ENCODE measurements at places on chromosomes 16 and 17. TPM values are rescaled to one million over a fixed set of nuclear protein-coding genes. Genes with fewer than 3 reads are reported as not detected.
A peak's percentile ranks its signal among the peaks of the same experiment; 100 is the strongest.

DNA sequence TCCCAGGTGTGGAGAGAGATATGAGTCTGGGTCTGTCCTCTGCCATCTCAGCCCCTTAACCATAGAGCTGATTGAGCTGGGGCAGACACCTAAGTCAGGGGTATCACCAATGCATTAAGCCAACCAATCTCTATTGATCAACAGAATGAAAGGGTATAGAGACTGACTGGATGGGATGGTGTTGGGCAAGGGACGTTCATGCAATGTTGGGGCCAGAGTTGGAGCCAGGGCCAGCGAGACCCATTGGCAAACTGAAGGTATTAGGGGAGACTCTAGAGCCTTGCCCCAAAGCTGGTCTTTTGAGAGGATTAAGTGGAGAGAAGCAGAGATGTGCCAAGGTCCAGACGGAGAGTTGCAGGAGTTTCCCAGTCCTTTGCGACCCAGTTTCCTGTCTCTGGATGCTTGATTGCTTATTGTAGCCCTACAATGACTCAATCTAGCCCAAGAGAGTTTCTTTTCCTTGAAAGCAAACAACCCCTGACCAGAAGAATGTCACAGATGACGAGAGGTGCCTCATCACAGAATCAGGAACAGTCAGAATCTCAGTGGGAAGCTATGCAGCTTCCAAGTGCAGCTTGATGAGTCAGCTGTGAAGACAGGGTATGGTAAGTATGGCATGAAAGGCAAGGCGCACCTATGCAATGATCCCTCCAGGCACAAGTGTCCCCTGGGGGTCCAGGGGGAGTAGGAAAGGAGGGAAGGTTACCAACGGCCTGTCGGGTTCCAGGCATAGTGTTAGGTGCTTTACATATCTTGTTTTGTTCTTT lies 137.2 kb downstream of the UTP18 start:
- DNase-seq: no peak
- H3K27ac ChIP-seq: no peak overlapping the region
- H3K4me3 ChIP-seq: no peak overlapping the region
- H3K4me1 ChIP-seq: no peaks in the 10 kb centered on the region
- no peaks in the 10 kb centered on the region for H3K36me3 ChIP-seq
- no peaks in the 10 kb centered on the region for H3K27me3 ChIP-seq

GRCh38 chr17:16954521-16954920 lies 17.4 kb downstream of the TNFRSF13B start:
- H3K36me3 ChIP-seq: no peaks in the 10 kb centered on the region
- H3K4me3 ChIP-seq: no peak overlapping the region
- no peak for DNase-seq
- no peak overlapping the region for H3K27ac ChIP-seq
- H3K27me3 ChIP-seq: peaks cover 11% of the 10 kb centered on the region
- no peaks in the 10 kb centered on the region for H3K4me1 ChIP-seq

The MYH11 gene
- 11.7 TPM for total RNA-seq

The EMP2 gene
- total RNA-seq: 66.0 TPM

DNA sequence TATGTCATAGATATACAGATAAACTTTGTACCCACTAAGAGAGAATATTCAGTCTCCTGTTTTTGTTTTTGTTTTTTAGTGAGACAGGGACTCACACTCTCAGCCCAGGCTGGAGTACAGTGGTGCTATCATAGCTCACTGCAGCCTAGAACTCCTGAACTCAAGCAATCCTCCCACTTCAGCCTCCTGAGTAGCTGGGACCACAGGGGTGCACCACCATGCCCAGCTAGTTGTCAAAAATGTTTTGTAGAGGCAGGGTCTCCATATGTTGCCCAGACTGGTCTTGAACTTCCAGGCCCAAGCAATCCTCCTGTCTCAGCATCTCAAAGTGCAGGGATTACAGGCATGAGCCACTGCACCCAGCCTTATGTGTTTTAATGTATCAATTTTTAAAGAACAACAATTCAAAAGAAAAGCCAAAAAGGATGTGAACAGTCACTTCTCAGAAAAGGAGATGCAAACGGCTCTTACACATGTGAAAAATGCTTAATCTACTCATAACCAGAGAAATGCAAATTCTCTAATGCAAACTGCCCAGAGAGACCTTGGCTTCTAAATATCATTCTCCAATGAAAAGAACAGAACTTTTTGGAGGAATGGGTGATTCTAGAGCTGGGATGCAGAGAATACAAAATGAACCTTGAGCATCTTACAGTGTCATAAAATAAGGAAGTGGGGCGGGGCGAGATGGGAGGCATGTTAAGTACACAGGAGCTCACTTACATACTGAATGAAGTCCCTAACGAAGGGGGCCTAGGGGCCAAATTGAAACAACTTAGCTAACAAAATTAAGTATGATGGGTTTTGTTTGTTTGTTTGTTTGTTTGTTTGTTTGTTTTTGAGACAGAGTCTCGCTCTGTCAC lies 7.3 kb upstream of the CMTM3 start:
- H3K27ac ChIP-seq: no peak overlapping the region
- no peaks in the 10 kb centered on the region for H3K4me1 ChIP-seq
- no peak for DNase-seq
- no peak overlapping the region for H3K4me3 ChIP-seq
- H3K27me3 ChIP-seq: no peaks in the 10 kb centered on the region

- H3K4me1 ChIP-seq: peaks cover 14% of the 10 kb centered on the region
- no peak overlapping the region for H3K27ac ChIP-seq
- no peaks in the 10 kb centered on the region for H3K36me3 ChIP-seq
- no peak overlapping the region for H3K4me3 ChIP-seq
Observed at GRCh38 chr17:4329838-4330237, 36.6 kb downstream of the UBE2G1 start.

DNA sequence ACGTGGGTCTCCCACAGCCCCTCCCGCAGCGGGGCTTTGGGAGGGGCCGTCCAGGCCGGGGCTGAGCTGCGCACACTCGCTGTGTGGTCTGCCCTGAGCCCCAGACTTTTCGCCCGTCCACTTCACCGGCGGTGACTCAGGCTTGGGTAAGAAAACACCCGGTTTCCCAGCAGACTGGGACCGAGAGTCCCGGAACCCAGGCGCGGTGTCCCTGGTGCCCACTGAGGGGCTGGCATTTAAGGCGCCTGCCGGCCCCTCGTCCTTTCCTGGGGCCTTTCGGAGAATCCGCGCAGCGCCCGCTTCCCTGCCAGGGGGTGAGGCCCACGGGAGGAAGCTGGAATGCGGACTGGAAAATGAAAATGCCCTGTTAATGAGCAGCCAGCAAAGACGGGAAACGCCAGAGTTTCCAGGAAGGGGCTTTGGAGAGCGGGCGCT lies 100.3 kb downstream of the C16orf95 start:
- H3K27ac ChIP-seq: no peak overlapping the region
- H3K4me1 ChIP-seq: no peaks in the 10 kb centered on the region
- H3K4me3 ChIP-seq: peak overlapping the region; percentile 3
- DNase-seq: no peak
- H3K36me3 ChIP-seq: no peaks in the 10 kb centered on the region

- DNase-seq: no peak
- no peaks in the 10 kb centered on the region for H3K36me3 ChIP-seq
- no peak overlapping the region for H3K4me3 ChIP-seq
- H3K27me3 ChIP-seq: no peaks in the 10 kb centered on the region
Observed at GRCh38 chr16:82263521-82264143, 93.6 kb upstream of the MPHOSPH6 start.

The SMTNL2 gene
- total RNA-seq: 1.8 TPM

GRCh38 chr17:63931981-63932561 lies at the start of gene CD79B:
Gene CD79B (minus strand): TSS chr17:63932331. CDS start chr17:63932261, 70 bp downstream.
- peak within 1 kb of the TSS; percentile 75 for H3K27ac ChIP-seq
- no peaks in the 10 kb centered on the region for H3K27me3 ChIP-seq
- H3K4me3 ChIP-seq: peak within 1 kb of the TSS; percentile 49
- H3K36me3 ChIP-seq: no peaks in the 10 kb centered on the region
- no peak for DNase-seq

The DDX28 gene
- 7.5 TPM for total RNA-seq

- peak overlapping the region; percentile 77 for H3K27ac ChIP-seq
- DNase-seq: no peak
- H3K36me3 ChIP-seq: no peaks in the 10 kb centered on the region
- peak overlapping the region; percentile 99 for H3K4me3 ChIP-seq
- peaks cover 5% of the 10 kb centered on the region for H3K4me1 ChIP-seq
- H3K27me3 ChIP-seq: no peaks in the 10 kb centered on the region
Observed at GRCh38 chr16:2428051-2428783, 1.0 kb upstream of the CCNF start.

GRCh38 chr17:9020096-9020823 lies 1.1 kb upstream of the NTN1 start:
- no peaks in the 10 kb centered on the region for H3K4me1 ChIP-seq
- H3K4me3 ChIP-seq: peak overlapping the region; percentile 79

DNA sequence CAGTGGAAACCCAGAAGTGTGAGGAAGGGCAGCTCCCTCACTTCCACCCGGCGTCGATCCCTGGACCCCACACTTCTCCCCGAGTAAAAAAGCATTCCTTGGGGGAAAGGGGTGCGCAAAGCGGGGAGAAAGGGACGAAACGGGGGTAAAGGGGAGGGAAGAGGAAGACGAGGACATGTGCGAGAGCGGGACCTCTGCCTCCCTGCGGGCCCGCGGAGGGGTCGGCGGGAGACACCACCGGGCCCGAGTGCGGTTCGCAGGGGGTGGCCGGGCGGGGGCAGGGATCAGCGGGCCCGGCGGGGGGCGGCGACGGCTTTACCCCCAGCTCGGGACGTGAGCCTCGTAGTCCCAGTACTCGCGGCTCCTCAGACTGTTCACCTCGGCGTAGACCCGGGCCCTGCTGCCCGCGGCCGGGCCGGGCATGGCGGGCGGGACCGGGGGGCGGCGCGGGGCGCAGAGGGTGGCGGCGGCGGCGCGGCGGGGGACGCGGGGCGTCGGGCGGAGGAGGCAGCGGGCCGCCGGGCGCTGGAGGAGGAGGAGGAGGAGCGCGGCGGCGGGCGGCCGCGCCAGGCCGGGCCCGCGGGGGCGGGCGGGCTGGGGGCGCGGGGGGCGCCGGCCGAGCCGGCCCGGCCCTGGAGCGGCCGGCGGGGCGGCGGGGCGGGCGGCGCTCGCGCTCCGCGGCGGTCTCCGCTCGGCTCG lies 443 bp downstream of the CSNK2A2 start:
- peaks cover 9% of the 10 kb centered on the region for H3K4me1 ChIP-seq
- no peak for DNase-seq
- H3K27ac ChIP-seq: peak overlapping the region; percentile 33
- peak overlapping the region; percentile 82 for H3K4me3 ChIP-seq

The DCAKD gene
- total RNA-seq: 76.8 TPM

The OR1F1 gene
- not detected for total RNA-seq

The GLIS2 gene
- total RNA-seq: 0.96 TPM

DNA sequence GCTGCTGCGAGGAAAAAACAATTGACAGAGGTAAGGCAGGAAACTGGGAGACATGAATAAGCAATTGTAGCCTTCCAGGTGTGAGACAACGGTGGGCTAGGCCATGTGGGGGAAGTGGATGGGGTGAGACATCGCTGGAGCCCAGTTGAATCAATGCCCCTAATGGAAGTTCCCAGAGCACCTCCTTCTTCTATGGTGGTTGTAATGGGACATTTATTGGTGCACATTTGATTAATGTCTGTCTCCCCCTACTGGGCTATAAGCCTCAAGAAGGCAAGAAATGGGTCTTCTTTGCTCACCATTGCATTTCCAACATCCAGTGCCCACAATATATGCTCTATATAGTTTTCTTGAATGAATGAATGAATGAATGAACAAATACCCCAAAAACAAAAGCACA lies 22.7 kb upstream of the CD300E start:
- H3K4me1 ChIP-seq: no peaks in the 10 kb centered on the region
- H3K27ac ChIP-seq: no peak overlapping the region
- DNase-seq: no peak
- H3K36me3 ChIP-seq: no peaks in the 10 kb centered on the region

The VMO1 gene
- total RNA-seq: 5.0 TPM

The CDRT15 gene
- not detected for total RNA-seq

- no peaks in the 10 kb centered on the region for H3K36me3 ChIP-seq
- H3K4me3 ChIP-seq: no peak overlapping the region
- no peak overlapping the region for H3K27ac ChIP-seq
- H3K27me3 ChIP-seq: no peaks in the 10 kb centered on the region
- no peak for DNase-seq
Observed at GRCh38 chr17:17902877-17903276, 66.1 kb upstream of the SREBF1 start.

- no peaks in the 10 kb centered on the region for H3K36me3 ChIP-seq
- no peak overlapping the region for H3K27ac ChIP-seq
- no peak for DNase-seq
- H3K27me3 ChIP-seq: no peaks in the 10 kb centered on the region
- no peaks in the 10 kb centered on the region for H3K4me1 ChIP-seq
Observed at GRCh38 chr16:63690267-63690666, 1431.6 kb downstream of the CDH11 start.

DNA sequence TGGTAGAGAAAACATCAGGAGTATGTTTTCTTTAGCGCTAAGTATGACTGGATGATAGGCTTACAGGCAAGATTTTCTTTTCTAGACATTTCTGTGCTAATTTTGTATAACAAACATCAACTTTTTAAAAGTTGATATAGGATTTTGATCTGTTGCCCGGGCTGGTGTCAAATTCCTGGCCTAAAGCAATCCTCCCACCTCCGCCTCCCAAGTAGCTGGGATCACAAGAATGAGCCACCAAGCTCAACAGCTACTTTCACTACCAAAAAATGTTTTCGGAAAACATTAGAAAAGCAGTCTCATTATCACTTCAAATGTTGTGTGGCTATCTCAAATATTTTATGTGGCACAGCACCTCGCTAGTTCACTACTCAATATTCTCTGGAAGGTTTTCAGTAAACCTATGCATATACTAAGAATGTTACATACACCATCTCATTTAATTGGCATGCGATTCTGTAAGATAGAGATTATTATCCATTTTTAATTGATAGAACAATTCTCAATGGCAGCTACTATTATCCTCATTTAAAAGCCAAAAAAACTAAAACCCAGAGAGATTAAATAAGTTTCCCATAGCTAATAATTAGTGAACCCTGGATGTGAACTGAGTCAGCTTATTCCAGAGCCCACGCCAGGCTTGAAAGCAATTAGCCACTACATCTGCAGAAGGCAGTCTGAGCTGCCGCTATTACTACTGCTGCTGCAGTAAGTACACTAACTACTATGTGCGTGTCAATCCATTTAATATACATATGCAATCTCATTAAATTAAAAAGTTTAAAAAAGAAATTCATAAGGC lies 41.7 kb downstream of the CREBBP start:
- H3K4me3 ChIP-seq: no peak overlapping the region
- no peaks in the 10 kb centered on the region for H3K36me3 ChIP-seq
- peaks cover 3% of the 10 kb centered on the region for H3K4me1 ChIP-seq
- DNase-seq: no peak
- no peak overlapping the region for H3K27ac ChIP-seq

- no peaks in the 10 kb centered on the region for H3K4me1 ChIP-seq
- H3K4me3 ChIP-seq: no peak overlapping the region
- H3K27me3 ChIP-seq: no peaks in the 10 kb centered on the region
- H3K27ac ChIP-seq: no peak overlapping the region
- H3K36me3 ChIP-seq: no peaks in the 10 kb centered on the region
Observed at GRCh38 chr16:27745348-27745747, 195.4 kb downstream of the KATNIP start.
